ENCODE measurements at places on chromosomes 11 and 22. TPM values are rescaled to one million over a fixed set of nuclear protein-coding genes. Genes with fewer than 3 reads are reported as not detected.

GRCh38 chr11:73946798-73947458 lies 3.9 kb upstream of the DNAJB13 start:
- H3K36me3 ChIP-seq: no peaks in the 10 kb centered on the region
- DNase-seq: no peak
- H3K4me1 ChIP-seq: no peaks in the 10 kb centered on the region
- H3K4me3 ChIP-seq: no peak overlapping the region
- no peak overlapping the region for H3K27ac ChIP-seq
- no peaks in the 10 kb centered on the region for H3K27me3 ChIP-seq

SLC17A6 gene
- total RNA-seq: not detected

GRCh38 chr11:129131316-129131715 lies 60.8 kb downstream of the ARHGAP32 start:
- no peak overlapping the region for H3K4me3 ChIP-seq
- H3K36me3 ChIP-seq: no peaks in the 10 kb centered on the region
- DNase-seq: no peak
- no peaks in the 10 kb centered on the region for H3K27me3 ChIP-seq

DBX1 gene
- not detected for total RNA-seq

DNA sequence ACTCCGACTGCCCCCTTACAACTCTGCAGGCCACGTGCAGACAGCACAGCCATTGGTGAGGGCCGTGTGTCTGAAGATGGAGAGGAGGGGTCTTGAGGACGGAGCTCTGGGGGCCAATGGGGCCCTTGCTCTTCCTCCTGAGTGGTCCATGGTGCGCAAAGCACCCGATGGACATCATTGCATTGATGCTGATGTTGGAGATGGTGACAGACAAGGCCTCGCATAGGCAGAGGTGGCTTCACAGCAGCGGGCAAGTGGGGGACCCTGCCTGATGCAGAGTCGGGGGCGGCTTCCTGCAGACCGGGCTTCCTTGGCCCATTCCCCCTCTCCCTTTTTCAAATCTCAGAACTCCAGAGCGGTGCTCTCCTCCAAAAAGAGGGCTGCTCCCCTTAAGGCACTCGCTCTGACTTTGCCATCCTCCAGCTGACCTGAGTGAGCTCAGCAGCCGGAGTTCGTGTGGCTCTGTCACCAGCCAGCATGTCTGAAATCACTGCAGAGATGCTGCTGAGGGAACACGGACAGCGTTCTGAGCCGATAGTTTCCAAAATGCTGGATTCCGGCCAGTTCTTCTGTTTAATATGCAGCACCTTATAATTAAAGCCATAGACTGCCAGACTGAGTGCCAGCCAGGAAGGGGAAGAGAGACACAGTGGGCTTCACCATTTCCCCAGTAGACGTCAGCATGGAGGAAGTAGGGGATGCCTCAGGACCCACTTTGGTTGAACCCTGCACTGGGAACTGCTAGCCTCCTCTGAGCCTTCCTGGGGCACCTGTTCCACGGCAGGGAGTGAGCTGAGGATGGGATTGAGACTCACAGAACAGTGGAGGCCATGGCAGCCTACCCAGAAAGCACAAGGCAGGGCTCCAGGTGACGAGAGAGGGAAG lies 278.2 kb downstream of the BRD1 start:
- no peaks in the 10 kb centered on the region for H3K27me3 ChIP-seq

STARD10 gene
- 11.3 TPM for total RNA-seq

SPON1 gene
- total RNA-seq: 0.45 TPM

DNA sequence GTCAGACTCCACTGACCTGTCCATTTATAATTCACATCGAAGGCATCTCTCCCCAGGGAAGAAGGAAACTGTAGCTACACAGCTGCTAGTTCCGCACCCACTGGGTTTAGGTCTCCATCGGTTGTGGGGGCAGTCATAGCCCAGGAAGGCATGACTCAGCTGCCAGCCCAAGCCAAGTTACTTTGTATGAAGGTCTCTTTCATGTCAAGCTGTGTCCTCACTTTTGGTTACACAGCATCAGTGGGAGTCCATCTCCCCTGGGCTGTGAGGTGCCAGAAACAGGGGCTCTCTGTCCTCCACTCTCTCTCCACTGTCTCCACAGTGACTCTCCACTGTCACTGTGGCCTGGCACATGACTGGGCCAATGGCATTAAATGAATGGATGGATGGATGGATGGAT lies 585.2 kb downstream of the BRD1 start:
- H3K4me1 ChIP-seq: no peaks in the 10 kb centered on the region
- no peaks in the 10 kb centered on the region for H3K36me3 ChIP-seq
- DNase-seq: no peak
- no peak overlapping the region for H3K27ac ChIP-seq
- no peak overlapping the region for H3K4me3 ChIP-seq

SLC6A5 gene
- total RNA-seq: not detected
